ENCODE measurements at places on chromosomes 11 and 22.
A peak's percentile ranks its signal among the peaks of the same experiment; 100 is the strongest.

- DNase-seq: no peak
Observed at GRCh38 chr11:77278595-77279506, 22.6 kb downstream of the GDPD4 start.

DNA sequence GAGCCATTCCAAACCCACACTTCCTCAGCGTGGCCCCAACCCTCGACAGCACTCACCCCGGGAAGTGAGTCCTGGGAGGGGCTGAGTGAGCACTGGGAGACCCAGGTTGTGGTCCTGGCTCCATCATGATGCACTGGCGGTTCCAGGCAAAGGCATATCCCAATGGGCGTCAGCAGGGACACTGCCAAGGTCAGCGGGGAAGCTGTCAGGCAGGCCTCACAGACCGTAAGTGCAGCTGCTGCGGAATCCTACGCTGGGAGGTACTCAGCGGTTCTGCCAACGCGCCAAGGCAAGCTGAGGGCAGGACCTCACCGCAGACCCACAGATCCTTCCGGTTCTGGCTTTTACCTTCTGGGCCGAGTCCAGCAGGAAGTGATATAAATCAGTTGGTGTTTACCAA, 1.4 kb upstream of the GAL3ST1 start:
- DNase-seq: no peak

DNA sequence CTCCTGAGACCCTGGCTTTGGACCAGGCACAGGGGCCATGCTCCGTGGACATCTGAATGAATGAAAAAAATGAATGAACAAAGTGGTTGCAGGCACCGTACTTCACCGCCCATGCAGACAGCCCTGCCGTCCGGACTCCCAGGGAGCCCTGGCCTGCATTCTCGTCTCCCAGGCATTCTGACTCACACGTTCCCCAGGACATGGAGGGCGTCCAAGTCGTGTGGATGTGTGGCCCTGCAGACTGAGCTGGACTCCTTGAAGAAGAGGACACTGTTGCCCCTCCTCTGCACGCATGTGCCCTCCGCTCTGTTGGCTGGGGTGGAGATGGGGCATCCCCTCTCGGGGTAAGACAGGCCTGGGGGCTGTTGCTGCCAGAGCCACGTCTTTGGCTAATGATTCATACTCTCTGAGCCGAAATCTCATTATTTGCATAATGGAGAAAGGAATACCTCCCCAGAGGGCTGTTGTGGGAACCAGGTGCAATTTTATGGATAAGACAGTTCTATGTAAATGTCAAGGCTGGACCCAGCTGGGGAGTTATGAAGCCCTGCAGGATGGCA, 49.7 kb downstream of the RTL6 start:
- DNase-seq: no peak

GRCh38 chr22:25829808-25830777, 88.1 kb downstream of the MYO18B start:
- no peak for DNase-seq

GRCh38 chr22:50531546-50531961, 1.7 kb upstream of the TYMP start:
- no peak for DNase-seq

- DNase-seq: no peak
Observed at GRCh38 chr11:17778956-17779860, 44.6 kb downstream of the KCNC1 start.

GRCh38 chr11:15867871-15868270, 488.5 kb downstream of the SOX6 start:
- no peak for DNase-seq

DNA sequence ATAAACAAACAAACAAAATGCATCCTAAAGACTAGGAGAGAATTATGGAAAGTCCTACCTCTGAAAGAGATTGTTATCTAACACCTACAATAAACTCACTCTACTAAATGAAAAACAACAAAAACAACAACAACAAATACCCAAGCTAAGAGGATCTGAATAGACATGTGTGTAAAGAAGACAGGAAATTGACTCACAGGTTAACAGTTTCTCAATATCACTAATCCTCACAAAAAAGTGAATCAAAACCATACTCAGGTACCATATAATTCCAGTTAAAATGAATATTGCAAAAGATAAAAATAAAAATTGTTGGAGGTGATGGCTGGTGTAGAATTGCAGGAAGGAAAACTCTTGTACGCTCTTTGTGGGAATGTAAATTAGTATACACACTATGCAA, 110.4 kb upstream of the TOP3B start:
- DNase-seq: no peak

- no peak for DNase-seq
Observed at GRCh38 chr11:112004389-112004788, 20.8 kb upstream of the DLAT start.

- DNase-seq: no peak
Observed at GRCh38 chr11:130159139-130159538, 443 bp upstream of the ST14 start.

DNA sequence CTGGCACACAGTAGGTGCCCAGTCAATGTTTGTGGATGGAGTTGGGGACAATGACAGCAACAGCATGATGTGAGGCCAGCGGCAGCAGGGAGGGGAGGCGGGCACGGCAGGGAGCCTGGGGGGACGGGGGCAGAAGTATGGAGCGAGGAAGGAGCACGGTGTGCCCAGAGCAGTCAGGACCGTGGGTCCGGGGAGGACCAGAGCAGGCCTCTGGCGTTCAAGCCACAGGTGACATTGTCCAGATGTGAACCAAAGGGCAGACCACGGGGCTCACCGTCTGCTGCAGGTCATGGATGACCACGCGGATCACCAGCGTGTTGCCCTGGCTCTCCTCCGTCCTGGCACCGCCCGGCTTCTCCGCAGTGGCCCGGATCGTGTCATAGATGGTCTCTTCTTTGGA, 105.5 kb downstream of the SHANK2 start:
- DNase-seq: no peak

DNA sequence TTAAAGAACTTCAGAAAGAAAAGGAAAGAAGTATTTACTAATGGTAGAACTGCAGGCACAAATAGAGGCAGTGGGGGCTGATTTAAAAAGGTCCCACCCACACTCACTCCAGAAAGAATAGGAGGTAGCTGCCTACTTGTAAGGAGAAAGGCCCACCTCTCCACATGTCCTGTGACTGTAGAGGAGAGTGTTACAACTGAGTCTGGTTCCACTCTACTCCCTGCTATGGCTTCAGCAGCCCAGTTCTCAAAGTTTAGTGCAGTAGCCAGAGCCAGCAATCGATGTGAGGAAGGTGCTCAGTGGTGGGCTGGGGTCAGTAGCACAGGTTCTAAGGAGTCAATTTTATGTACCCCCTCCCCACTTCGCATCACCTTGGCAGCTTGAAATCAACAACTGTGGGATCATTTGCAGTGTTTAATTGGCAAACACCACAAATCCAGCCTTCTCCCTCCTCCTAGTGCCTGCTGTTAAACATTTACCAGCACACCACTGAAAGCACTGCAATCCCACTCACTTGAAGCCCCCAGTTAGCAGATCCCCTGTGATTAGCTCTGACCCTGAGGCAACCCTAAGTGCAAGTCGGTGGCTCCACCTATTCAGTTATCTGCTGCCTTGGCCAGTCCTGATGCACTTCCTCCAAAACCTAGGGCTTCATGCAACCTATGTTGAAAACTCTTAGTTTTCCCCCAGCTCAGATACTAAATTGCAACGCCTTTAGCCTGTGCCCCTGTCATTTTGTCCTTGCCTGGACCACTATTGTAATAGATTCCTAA, 146.6 kb downstream of the BBOX1 start:
- no peak for DNase-seq

GRCh38 chr11:105740164-105740903, 130.5 kb downstream of the GRIA4 start:
- no peak for DNase-seq

DNA sequence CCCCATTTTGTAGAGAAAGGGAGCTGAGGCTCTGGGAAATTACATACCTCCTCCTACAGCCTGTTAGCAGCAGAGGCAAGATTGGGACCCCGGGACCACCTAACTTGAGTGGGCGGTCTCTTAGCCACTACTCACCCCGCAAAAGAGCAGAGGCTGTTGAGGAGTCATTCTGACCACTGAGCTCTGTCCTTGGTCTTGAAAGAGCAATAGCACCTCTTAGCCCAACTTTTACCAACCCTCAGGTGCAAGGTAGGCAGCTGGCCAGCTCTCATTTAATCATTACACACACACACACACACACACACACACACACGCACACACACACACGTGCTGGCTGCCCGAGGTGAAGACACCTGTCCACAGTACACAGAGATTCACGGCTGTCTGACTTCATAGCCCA, 115.8 kb upstream of the ASPHD2 start:
- no peak for DNase-seq

GRCh38 chr11:63896071-63896470, 20.9 kb downstream of the RCOR2 start:
- DNase-seq: no peak

- DNase-seq: no peak
Observed at GRCh38 chr22:17674152-17674551, 35.6 kb downstream of the BCL2L13 start.

- no peak for DNase-seq
Observed at GRCh38 chr22:46671824-46672432, 51.7 kb downstream of the GRAMD4 start.

- DNase-seq: no peak
Observed at GRCh38 chr22:27397036-27397953, 404.3 kb downstream of the MN1 start.

GRCh38 chr11:65708451-65708850, 3.6 kb upstream of the KAT5 start:
- DNase-seq: no peak

GRCh38 chr22:37930952-37931440, 22.4 kb downstream of the C22orf23 start:
- DNase-seq: no peak

- DNase-seq: peak; percentile 14
Observed at GRCh38 chr11:121035169-121035755, 11.4 kb downstream of the TBCEL start.

GRCh38 chr11:65853246-65853979, 4.6 kb downstream of the CFL1 start:
- DNase-seq: no peak

- no peak for DNase-seq
Observed at GRCh38 chr11:47852053-47852452, 3.9 kb upstream of the NUP160 start.

- no peak for DNase-seq
Observed at GRCh38 chr22:25083807-25084200, 115.9 kb upstream of the CRYBB3 start.

DNA sequence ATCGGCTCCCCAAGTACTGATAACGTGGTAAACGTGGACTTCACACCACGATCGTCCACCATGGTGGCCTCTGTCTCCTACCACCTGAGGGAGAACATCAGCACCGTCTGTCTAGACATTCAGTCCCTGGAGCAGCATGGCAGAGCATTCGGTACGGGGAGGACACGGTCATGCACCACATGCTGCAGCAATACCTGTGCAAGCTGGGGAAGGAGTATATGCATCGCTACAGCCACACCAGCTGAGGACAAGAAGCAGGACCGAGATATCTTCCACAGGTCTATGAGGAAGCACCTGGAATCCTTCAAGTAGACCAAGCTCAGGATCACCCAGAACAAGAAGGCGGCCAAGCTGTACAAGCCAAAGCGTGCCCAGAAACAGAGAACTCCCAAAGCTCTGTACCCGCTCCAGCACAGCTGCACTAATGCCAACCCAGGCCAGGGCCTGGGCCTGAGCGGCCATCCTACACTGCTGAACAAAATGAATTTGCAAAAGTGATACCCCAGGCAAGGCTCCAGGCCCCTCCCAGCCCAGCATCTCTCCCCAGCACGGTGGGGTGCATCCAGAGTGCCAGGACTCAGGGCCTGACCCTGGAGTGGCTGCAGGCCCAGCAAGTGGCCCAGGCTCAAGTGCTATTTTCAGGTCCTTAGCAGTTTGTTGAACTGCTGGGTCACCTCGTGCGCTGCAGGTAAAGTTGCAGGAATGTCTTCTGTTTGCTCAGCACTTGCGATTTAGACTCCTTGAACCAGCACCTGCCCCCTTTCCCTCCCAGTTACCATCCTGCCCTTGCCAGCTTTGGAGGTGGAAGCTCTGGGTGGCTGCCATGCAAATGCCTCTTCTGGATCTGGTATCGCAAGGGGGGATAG, 119.3 kb upstream of the SERPIND1 start:
- no peak for DNase-seq

- no peak for DNase-seq
Observed at GRCh38 chr22:39309881-39310714, 9.3 kb downstream of the RPL3 start.

DNA sequence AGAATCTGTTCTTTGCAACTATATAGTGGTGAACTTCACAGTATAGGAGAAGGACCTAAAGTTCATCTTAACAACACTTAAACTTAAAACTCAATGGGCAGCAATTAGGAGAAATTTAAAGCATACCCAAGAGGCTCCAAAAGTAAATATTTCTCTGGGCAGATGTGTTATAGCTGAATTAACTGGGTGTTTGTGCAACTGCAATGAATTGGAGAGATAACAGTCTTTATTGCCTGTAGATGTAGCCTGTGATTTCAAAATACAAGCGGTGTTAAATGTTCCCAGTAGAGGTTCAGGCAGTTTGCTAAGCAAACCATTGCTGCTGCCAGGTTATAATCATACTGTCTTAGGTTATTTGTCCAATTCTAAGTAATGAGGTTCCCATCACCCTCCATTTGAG, 294.1 kb upstream of the MTNR1B start:
- no peak for DNase-seq

GRCh38 chr11:134071766-134072402, 3.0 kb downstream of the JAM3 start:
- DNase-seq: peak; percentile 38

DNA sequence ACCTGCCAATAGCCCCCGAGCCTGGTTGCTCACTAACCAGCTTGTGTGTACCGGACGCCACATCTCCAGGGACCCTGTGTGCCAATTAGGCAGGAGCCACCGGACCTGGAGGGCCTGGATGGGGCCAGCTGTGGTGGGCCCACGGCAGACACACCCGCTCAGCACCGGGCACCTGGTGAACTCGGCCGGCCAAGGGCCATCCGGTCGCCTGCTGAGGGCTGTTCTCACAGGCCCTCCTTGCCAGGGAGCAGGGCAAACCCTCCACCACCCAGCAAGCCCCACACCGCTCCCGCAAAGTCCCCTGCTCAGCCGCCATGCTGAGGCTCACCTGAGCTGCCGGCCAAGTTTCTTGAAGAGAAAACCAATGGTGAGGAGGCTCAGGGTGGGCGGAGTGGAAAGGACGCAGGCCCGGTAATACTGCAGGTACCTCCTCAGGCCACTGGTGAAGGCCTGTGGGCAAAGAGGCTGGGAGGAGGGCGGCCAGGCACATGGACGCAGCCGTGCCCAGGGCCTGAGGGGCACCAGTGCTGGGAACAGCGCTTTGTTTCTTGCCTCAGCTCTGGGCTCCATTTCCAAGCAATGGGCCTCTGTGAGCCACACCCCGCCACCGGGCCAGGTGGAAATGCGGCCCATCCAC, 17.1 kb downstream of the TUBGCP6 start:
- DNase-seq: no peak

DNA sequence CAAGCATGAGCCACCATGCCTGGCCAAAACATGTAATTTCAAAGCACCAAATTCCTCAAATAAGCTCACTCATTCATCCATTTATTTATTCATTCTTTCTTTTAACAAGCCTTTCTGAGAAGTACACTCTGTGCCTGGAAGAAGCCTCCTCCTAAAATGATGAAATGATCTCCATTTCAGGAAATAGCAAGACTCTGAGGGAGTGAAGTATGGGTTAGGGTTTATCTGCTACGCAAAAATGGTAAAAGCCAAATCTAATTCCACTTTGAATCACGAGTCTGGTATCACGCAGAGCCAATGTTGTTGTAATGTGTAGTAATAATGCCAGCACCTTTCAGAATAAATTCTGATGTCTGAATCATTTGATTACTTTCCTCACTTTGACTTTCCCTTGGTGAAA, 1041.8 kb downstream of the LRRC4C start:
- DNase-seq: no peak

Data from NCI-H1436 treated with DMSO at 0.1 percent for 48 hours (cell line).